ENCODE measurements at places on chromosomes 5 and 9.

DNA sequence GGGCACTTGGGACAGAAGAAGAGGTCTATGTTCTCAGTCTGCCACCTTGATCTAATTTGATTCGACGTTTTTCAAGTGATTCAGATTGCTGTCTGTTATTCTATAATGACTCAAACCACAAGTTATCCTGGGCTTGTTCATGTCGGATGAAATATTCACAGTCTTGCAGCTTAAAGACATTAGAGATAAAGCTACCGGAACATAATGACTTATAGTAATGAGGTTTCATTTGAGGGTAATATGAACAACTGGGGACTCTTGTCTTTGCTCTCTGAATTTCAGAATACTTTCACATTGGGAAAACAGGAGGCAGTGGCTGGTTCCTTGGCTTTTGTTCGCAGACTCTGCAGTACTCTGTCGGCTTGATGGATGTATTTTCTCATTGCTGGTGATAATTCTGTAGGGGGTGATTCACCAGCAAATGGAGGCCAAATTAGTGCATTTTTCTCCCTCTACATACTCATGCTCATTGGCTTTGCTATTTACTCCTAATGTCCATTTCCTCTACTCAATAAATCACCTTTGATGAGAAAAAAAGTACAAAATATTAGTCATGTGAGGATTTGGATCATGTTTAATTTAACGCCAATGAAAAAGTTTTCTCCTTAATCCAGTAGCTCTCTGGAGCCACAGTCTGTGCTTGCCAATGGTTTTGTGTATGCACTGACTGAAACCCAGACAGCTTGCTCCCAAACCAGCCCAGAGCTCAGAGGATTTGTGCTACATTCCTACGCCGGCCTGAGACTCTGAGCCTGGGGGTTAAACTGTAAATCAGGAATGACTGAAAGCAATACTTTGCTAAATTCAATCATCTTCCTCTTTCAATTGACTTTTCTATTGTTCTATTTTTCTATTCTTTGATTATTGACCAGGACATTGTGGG is 154.7 kb upstream of the ANKH start:
- DNase-seq = no peak

- no peak for DNase-seq
Observed at GRCh38 chr9:130526854-130527650, 52.3 kb upstream of the FUBP3 start.

DNA sequence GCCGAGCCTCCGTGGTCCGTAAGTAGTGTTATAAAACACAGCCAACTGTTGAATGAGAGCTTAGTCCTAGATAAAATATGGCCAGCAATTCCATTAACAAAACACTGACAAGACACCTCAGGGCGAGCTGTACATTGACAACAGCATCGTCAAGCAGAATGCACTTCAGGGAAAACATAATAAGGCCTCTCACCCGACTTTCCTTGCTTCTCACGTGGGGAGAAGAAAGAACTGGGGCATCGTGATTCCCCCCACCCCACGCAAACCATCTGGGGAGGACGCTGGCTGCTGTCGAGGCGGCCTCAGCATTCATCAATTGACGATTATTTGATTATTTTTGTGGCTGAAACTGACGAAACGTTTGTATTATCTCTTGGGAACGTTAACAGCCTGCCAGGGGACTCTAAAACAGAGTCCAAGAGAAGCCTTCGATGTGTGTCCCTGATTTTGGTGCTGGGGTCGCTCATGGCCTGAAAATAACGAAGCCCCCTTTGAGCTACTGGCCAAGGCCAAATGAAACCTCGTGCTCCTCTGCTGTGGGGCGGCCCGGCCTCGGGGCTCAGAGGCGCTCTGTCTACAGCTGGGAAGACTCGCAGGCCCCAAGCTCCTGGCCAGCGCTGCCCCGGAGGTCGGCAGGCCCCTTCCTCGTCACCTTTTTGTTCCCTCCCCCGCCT is 464 bp downstream of the GDF9 start:
- no peak for DNase-seq

GRCh38 chr9:21800931-21801682 is 1.3 kb upstream of the MTAP start:
- no peak for DNase-seq

DNA sequence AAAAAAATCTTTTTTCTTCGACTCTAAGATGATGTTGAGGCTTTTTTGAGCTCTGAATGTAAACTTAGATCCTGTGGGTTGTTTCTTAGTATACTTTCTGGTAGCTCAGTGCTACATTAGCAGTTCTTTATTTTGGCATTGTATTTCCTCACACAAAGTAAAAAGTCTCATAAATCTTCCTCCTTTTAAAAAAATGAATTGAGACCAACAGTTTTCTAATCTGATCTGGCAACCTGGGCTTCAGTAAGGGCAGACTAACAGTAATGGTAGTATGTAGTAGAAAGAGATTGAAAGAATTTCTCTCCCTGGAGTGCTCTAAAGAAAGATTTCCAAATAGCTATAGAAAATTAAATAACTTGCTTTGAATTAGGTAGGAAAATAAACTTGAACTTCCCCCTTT is 31.4 kb downstream of the ZCCHC7 start:
- DNase-seq = no peak

- peak; percentile 60 for DNase-seq
Observed at GRCh38 chr5:138352071-138352721, at the start of gene KDM3B. TSS of gene KDM3B (plus strand) at chr5:138352685. CDS start at chr5:138352796, 111 bp downstream.

- DNase-seq = no peak
Observed at GRCh38 chr5:10735569-10736276, 25.3 kb downstream of the DAP start.

DNA sequence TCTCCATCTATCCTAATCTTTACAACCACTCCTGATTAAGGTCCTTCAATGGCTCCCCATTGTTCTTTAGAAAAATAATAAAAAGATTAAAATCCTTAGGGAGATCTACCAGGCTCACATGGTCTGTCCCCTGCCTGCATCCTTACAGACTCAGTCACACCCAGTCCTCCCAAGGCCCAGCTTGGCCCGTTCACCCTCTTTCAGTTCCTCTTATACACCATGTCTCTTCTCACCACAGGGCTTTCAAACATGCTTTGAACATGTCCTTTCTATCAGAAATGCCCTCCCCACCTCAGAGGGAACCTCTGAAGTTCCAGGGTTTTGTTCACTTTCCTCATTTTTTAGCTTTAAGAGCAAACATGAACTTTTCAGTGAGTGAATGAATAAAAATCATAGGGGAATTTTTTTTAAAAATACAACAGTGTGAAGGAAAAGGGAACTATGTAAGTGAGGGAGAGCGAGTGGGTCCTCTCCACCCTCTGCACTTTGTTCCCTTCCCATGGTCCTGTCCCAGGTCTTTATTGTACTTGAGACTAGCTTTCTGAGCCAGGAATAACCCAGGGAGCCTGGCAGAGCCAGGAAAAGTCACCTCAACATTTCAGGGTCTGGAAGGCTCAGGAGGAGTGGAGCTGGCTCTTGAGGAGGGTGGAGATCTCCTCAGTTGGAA is 55.3 kb downstream of the TRPC7 start:
- DNase-seq = no peak

DNA sequence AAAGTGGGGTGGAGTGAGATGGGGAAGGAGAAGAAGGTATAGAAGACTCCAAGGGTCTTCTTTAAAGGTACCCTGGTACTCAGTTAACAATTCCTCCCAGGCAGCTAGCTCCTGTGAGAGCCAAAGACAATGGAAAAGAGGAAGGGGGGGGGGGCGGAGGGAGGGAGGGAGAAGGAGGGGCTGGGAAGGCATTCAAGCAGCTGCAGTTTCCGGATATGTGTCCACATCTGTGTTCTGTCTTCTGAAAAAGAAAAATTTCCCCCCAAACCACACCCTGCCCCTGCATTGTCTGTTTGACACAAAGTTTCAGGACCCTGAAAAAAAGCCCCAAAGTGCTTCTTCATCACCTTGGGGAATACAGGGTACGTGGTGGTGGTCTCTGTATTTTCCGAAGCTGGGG is 11.1 kb downstream of the SPRY4 start:
- no peak for DNase-seq

GRCh38 chr5:123451047-123451446 is 27.8 kb upstream of the CEP120 start:
- no peak for DNase-seq

DNA sequence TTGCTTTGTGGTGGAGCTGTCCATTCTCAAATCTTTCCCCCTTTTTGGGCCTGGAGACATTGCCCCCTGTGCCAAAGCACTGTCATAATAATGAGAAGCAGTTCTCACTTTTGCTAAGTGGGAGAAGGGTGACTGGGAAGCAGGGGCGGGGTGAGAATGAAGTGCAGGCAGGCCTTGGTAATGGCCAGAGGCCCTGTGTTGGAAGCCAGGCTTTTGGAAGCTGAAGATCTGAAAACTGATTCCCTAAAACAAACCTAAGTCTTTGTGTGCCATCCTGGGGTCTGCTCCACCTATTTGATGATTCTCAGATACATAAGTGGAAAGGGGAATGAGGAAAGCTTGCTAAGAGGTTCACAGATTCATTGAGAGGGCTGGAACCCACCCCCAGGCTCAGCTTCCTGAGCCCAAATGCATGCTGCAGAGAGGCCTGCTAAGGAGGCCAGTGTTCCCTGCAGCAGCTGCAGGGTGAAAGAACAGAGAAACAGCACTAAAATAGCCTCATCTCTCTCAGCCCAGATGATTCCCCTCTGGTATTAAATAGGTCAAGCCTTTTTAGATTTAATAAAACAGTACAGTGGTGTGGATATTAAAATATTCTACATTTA is 75.0 kb downstream of the NSG2 start:
- no peak for DNase-seq

DNA sequence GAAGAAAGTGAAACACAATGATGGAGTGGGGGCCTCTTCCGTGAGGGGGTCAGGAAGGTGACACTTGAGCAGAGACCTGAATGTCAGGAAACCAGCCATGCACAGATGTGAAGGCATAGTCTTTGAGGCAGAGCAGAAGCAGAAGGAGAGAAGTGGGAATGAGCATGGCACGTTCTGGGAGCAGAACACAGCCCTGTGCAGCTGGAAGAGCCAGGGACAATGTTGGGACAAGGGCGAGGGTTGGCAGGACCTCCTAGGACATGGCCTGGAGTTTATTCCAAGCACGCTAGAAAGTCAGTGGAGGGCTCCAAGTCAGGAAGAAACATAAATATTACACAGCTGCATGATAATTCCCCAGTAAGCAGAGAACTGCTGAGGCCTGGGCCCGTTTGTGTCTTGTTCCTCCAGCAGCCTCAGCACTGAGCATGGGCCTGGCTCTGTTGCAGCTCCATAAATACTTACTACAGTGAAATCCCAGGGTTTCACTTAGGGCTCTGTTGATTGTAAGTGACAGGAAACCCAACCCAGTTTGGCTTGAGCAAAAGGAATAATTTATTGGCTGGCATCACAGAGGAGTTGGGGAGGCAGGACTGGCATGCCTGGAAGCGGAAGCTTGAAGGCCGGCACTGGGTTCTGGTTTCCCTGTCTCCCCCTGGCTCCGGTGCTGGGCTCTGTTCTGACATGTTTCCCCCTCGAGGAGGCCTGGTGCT is 66.2 kb downstream of the MVB12B start:
- no peak for DNase-seq

GRCh38 chr9:93301291-93301811 is 117.4 kb downstream of the WNK2 start:
- no peak for DNase-seq

DNA sequence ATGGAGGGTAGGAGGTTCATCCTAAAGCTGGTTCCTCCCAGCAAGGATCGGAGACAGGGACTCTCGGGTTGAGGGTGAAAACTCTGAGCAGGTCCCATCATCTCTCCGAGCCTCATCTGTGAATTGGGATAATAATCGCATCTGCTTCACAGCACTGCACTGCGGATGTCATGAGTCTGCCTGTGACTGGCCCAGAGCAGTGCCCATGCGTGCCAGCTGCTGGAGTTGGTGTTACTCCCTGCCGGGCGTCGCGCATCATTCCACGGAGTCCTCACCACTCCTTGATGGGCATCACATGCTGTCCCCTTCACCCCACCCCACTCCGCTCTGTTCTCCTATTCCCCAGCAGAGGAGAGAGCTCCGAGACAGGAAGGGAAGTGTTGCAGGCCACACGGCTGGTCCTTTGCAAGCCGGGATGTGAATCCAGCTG is 35.1 kb upstream of the ORM1 start:
- no peak for DNase-seq

DNA sequence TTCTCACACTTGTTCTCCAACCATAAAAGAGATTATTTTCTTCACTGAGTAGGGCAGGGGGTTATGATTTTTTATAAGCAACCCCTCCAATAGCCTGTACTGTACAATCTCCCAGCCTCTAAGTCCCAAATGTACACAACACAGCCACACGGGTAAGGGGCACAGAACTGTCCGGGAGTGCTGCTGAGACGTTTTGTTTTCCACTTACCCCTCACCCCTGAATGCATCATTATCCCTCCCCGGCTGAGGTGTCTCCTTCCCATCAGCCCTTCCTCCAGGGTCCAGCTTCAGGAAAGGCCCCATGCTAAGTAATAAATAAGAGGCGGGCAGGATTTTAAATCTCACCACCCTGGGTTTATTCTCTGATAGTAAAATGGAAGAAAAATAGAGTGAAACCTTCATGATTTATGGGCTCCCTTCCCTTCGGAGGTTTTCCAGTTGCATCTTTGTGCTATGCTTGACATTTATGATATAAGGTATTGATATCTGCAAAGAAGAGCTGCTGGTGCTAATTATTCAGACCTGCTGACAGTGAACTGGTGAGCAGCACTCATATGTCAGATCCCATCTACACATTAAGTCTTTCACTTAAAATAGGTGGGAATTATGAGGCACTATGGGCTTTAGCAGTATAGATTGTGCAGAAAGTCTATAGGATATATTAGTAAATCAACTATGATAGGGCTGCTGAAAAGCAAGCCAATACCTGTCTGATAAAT is 67.2 kb upstream of the MEGF10 start:
- no peak for DNase-seq

GRCh38 chr5:359301-359897 is 37.9 kb downstream of the AHRR start:
- no peak for DNase-seq

DNA sequence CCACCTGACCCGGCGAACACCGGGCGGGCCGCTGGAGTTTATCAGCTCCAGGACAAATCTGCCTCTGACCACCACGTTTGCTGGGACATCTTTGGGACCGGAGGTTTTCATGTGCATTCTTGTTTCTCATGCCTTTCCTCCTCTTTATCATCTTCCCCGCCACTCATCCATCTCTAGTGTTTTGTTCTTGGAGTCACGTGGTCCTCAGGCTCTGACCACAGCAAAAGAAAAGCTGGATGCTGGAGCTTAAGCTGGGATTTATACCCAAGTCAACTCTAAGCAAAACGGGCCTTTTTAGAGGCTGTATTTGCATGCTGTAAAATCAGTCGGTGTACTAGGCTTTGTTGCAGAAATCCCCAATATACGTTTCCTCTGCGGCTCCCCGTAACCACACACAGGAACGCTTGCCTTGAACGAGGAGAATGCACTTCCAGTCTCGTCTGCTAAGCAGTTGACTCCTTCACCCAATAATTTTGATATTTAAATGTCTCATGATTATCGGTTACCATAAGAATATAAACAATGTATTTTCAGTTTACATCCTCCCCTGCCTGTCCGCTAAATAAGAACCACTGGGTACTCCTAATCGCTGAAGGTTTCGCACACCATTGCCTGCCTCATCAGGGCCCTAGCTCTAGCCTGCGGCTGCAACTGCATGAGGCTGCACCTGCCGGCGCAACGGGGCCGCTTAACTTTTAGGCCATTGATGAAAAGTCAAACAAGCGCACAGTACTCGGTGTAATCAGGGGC is 560 bp upstream of the NDUFS6 start:
- no peak for DNase-seq
